ENCODE measurements at places on chromosomes 3 and 15.

GRCh38 chr3:25604107-25604805, 60.5 kb downstream of the TOP2B start:
- DNase-seq: peak; percentile 86

DNA sequence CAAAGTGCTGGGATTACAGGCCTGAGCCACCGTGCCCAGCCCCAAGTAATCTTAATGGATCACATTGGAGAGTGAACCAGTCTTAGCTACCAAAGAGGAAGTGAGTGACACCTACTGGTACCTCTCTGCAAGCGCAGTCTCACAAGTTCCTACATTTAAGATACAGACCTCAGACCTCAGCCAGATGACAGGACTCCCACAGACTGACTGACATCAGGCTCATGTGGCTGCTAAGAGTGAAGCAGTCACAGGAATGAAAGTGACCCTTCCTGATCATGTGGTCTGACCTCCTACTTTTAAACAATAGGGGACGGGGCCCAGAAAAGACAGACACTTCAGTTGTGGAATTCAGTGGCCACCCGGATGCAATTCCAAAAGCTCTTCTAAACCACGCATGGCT, 36.3 kb upstream of the GNB5 start:
- peak; percentile 97 for DNase-seq

GRCh38 chr3:70386846-70387245, 74.4 kb upstream of the MDFIC2 start:
- no peak for DNase-seq

DNA sequence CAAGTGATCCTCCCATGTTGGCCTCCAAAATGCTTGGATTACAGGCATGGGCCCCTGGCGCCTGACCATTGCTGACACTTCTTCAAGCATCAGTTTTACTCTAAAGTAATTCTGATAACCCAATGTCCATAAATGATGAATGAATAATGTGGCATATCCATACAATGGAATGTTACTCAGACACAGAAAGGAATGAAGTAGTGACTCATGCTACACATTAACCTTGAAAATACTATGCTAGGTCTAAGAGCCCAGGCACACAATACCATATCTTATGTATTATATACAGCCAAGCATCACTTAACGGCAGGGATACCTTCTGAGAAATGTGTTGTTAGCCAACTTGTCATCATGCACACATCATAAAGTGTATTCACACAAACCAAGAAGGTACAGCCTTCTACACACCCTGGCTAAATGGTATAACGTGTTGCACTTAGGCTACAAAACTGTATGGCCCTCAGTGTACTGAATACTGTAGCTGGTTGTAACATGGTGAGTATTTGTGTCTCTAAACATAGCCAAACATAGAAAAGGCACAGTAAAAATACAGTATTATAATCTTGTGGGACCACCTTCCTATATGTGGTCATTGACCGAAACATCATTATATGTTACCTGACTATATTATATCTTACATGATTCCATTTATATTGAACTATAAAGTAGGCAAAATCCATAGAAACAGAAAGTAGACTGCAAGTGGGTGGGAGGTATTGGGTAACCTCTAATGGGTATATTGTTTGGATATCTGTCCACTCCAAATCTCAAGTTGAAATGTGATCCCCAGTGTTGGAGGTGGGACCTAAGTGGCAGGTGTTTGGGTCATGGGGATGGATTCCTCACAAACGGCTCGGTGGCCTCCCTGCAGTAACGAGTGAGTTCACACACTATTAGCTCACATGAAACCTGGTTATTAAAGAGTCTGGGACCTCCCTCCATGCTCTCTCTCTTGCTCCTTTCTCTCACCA, 31.4 kb downstream of the MKRN2 start:
- DNase-seq: peak; percentile 27

GRCh38 chr3:128155616-128156360, 2.5 kb downstream of the EEFSEC start:
- peak; percentile 60 for DNase-seq

Data from inflammatory macrophage treated with lipopolysaccharide for 4 hours (primary cell).